A549 treated with GW870086 at 1 μM for 4 hours (cell line): ENCODE measurements at places on chromosomes 1 and 21. TPM values are rescaled to one million over a fixed set of nuclear protein-coding genes. Genes with fewer than 3 reads are reported as not detected.

AMY1C gene
- not detected in 5 replicates for total RNA-seq

ST6GALNAC5 gene
- total RNA-seq, result not detected in 5 replicates

PLEKHN1 gene
- total RNA-seq, result 4.0 to 5.8 TPM (median 4.9 TPM) in 5 replicates

TRIM45 gene
- total RNA-seq, result 0.66 to 1.7 TPM (median 1.3 TPM) in 5 replicates

RGS8 gene
- total RNA-seq, result not detected in 5 replicates

SAMD13 gene
- 0.19 to 0.72 TPM (median 0.45 TPM) in 5 replicates for total RNA-seq

OPTC gene
- total RNA-seq, result not detected in 5 replicates

LCE3D gene
- 1.6 to 2.7 TPM (median 2.4 TPM) in 5 replicates for total RNA-seq

PYGO2 gene
- 19.4 to 22.3 TPM (median 21.6 TPM) in 5 replicates for total RNA-seq

C1orf94 gene
- 0.07 TPM in 1 of 5 replicates, not detected in the others for total RNA-seq
